ENCODE measurements at places on chromosomes 4 and X. TPM values are rescaled to one million over a fixed set of nuclear protein-coding genes. Genes with fewer than 3 reads are reported as not detected.

The AMTN gene
- polyA plus RNA-seq: not detected

The NRK gene
- polyA plus RNA-seq: not detected

The SFRP2 gene
- not detected for polyA plus RNA-seq

The SMIM10 gene
- polyA plus RNA-seq: not detected

The USP17L11 gene
- polyA plus RNA-seq: not detected

The PLAC8 gene
- polyA plus RNA-seq: 1,028 TPM

The GRIA3 gene
- polyA plus RNA-seq: not detected

The CT55 gene
- polyA plus RNA-seq: not detected

The TFE3 gene
- polyA plus RNA-seq: 11.4 TPM

The NHSL2 gene
- polyA plus RNA-seq: 0.29 TPM

The USP17L25 gene
- not detected for polyA plus RNA-seq

The SPIN2A gene
- polyA plus RNA-seq: not detected

The CRLF2 gene
- not detected for polyA plus RNA-seq

The EDA gene
- polyA plus RNA-seq: not detected

The ETDA gene
- polyA plus RNA-seq: not detected
